ENCODE measurements at places on chromosomes 1 and 21.

GRCh38 chr1:19089524-19089923 is 120.5 kb downstream of the UBR4 start:
- DNase-seq = no peak

DNA sequence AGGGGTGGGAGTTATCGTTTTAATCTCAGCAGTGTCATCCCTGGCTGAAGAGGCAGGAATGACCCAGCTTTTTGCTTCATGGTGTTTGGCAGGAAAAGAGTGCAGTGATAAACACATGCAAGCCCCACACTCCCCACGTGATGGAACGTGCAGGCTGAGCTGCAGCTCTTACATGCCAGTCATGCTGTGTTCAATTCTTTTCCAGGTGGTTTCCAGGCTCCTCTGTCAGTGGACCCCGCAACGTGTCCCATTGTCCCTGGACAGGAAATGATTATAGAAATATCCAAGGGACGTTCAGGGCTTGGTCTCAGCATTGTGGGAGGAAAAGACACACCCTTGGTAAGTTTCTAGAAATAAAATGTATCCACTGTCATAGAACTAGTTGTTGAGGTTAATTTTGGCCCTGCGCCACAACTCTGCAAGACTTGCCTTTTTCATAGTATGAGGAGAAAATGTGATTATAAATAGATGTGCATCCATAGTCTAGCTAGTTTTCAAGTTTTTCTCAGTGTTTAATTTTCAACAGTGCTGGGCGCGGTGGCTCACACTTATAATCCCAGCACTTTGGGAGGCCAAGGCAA is 110.2 kb upstream of the L1TD1 start:
- no peak for DNase-seq

- DNase-seq = no peak
Observed at GRCh38 chr1:203362720-203363025, 11.8 kb upstream of the FMOD start.

DNA sequence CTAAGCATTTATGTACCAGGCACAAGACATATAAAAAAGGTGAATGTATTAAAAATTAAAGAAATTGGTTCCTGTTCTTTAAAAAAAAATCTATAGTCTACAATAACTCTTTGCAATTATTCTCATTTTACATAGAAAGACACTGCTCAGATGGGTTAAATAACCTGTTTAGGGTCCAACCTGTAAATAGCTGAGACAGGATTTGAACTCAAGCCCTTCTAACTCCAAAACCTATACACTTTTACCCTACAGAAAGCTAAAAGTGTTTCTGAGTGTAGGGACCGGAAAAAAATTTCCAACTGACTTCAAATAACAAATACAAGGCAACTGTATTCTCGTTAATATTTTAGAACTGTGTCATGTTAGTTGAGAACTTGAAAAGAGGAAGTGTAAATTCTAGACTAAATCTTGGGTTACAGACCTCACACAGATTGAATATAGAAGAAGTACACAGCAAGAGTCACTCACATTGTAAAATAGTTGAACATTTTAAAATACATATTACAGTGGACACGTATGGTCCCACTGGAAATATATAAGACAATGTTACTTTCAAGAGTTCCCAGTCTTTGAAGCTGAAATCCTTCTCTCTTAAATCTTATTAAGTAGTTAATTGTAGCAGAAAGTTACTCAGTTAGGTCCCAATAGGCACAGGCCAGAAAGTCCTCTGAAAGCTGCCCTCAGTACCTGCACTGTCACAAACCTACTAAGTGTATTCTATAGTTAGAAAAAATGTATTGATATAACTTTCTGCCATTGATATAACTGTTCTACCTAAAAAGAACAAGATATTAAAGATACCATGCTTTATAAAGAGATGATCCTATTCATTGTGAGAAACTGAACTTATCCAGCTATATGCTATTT is 7.3 kb downstream of the EDEM3 start:
- no peak for DNase-seq
